ENCODE measurements at places on chromosomes 3 and 15.

GRCh38 chr3:9205345-9206143 lies 43.9 kb downstream of the SRGAP3 start:
- DNase-seq = no peak

GRCh38 chr3:185717121-185717520 lies 107.7 kb downstream of the IGF2BP2 start:
- DNase-seq = peak; percentile 81

- DNase-seq = no peak
Observed at GRCh38 chr3:66418475-66418931, 82.3 kb downstream of the LRIG1 start.

- DNase-seq = no peak
Observed at GRCh38 chr3:9791790-9792404, 376 bp downstream of the TADA3 start.

GRCh38 chr15:100107151-100107550 lies 234.6 kb downstream of the ADAMTS17 start:
- no peak for DNase-seq

GRCh38 chr3:163745204-163745603 lies 1333.1 kb downstream of the SI start:
- no peak for DNase-seq

GRCh38 chr3:11004563-11004962 lies 12.0 kb downstream of the SLC6A1 start:
- DNase-seq = no peak

DNA sequence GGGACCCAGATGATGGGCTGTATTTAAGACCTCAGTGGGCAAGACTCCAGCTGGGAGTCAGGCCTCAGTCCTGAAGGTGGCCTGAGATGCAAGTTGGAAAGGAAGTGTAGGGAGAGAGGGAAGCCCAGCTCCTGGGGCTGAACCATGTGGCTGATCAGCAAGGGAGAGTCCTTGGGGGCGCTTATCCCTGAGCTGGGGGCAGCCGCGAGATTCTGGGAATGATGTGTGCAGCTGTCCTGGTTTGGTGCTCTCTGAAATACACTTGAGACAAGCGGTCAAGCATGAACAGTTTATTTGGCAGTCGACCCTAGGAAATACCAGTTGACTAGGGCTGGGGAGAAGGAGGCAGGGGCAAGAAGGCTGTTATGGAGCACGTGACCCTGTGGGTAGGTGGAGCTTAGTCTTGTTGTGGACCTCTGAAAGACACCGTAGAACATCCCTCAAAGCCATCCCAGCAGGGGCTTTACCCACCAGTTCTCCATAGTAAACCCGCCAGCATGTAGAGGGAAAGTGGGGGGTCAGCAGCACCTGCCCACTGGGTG lies 41.8 kb upstream of the SLC6A11 start:
- DNase-seq = no peak

GRCh38 chr3:82103241-82103640 lies 341.8 kb upstream of the GBE1 start:
- no peak for DNase-seq

DNA sequence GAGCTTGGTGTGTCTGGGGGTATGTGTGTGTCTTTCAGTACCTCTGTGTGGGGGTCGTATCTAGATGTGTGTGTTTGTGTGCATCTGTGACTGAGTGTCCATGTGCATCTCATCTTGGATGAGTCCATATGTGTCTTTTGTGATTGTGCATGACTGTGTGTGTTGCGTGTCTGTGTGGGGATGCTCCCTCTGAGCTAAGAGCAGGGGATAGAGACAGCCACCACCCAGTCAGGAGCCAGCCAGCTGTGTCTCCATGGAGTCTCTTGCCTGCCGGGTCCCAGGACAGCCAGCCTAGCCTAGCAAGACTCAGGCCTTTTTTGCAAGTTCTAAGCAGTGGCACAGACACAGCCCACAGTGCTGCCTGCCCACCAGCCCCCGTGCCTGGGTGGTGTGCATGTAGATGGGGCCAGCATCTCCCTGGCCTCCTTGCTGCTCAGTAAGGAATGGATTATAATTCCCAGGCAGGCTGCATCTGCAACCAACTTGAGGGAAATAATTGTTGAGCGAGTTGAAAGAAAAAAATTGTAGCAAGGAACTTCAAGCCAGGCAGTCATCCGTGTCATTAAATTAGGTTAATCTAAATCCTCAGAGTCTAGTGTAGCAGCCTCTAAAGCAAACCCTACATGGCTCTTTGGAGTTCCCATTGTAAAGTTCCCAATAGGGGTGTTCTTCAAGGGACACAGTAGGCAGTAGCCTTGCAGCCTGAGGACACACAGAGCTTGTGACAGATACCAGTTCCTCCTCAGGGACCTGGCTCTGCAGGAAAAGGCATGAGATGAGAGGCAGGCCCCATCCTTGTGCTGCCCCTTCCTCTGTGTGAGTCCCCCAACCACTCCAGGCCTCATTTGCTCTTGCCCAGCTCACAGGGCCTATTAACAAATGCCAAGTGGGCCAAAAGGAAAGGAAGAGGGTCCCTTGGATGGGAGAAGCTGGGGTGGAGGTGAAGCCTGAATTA lies 35.9 kb upstream of the MRPS22 start:
- DNase-seq = no peak

DNA sequence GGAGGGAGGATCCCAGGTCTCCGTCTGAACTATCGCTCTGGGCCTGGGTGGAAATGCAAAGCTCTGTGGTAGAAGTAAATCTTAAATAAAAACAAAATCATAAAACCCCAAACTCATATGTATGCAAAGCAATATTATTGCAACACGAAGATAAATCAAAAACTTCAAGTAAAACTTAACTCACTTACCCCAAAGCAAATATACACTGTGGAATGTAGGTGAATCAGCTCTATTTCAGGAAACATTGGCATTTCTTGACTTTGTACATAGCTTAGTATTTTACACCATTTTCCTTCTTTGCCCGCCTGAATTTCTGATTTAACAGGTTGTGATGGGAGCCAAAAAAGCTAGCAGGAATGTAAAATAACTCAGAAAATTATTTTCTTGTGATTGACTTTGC lies 126.2 kb downstream of the TPRG1 start:
- no peak for DNase-seq

DNA sequence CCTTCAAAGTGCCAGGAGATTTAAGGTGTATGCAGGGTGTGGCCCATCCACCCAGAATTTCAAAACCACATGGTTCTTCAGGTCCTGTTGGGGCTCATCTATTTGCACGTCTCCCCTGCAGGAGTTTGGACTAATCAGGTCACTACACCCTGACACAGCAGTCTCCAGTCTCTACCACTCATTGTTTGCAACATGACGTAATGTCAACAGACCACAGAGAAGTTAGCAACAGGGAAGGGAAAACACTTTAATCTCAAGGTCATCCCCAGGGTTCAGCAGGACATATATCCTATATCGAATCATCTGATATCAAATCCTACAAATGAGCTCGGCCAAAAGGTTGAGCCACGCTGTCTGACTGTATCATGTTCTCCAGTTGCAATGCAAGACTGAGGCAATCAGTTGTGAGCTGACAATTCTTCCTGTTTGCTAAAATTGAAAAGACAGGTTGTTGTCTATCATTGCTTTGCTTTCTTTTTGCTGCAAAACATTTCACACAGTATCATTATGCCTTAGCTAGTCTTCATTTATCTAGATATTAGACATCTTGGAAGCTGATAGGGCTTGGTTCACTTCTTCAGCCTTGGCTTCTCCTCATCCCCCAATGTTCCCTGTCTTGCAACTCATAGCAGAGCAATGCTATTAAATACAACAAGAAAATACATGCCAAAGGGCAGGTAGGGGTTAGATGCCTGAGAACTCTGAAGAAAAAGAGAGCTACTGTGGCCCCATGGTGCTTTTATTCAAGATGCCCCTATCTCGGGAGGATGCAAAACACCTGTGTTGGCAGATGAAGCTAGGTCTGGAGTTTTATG lies 13.4 kb upstream of the LEKR1 start:
- DNase-seq = peak; percentile 29

- no peak for DNase-seq
Observed at GRCh38 chr15:63458794-63459395, 45.5 kb upstream of the USP3 start.

DNA sequence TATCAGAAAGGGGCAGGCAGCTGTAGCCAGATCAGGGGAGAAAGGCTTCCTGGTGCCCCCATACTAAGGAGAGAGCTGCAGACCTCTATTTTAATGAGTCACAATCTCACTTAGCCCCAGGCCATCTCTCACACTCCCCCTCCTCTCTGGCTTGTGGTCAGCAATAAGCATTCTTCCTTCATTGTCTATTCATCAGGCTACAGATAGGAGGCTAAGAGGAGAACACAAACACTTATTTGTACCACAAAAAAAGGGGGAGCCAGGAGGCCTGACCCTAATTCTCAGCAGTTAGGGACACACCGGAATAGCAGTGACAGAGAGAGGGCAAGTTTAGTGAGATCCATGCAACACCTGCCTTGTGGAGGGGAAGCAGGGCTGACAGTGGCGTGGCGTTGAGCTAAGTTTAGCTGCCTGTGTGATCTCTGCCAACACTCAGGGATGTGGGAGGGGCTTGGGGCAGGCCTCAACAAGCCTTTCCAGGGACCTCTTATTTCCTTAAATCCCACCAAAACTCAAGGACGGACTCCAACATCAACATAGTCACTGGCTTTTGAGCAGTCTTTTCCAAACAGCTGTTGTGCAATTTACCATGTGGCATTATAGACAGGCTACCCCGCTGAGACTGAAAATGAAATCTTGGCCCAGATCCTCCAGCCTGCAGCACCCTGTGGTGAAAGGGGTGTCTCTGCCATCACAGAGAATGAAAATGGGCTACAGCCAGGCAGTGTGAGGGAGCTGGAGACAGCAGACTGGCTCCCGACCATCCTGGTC lies 191.9 kb upstream of the TSC22D2 start:
- peak; percentile 38 for DNase-seq

GRCh38 chr3:124792341-124793040 lies 62.2 kb downstream of the UMPS start:
- no peak for DNase-seq

DNA sequence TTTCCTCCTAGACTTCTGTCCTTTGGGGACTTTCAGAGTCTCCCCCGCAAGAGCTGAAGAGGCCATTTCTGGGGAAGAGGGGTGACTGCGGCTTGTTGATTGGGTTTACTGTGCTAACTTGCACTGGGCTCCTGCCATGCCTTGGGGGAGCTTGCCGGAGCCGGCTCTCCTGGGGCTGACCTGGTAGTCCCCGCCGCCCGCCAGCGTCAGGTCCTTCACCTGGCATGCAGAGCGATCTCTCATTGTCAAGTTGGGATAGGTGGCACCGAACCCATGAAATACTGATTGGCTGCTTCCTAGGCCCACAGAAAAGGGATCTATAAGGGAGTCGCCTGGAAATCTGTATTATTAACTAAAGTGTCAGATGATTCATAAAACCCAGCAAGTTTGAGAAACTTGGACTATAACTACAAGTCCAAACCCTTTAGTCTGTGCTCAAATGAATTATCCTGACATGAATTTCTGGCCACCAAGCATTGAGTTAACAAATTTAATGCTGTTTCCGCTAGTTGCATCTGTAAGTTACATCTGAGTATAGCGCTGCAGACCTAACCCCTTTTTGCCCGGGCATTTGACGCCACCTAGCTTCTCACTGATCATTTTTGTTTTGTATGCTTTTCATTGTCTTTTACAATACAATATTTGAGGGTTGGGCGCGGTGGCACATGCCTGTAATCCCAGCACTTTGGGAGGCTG lies 607 bp upstream of the IMP3 start:
- no peak for DNase-seq

DNA sequence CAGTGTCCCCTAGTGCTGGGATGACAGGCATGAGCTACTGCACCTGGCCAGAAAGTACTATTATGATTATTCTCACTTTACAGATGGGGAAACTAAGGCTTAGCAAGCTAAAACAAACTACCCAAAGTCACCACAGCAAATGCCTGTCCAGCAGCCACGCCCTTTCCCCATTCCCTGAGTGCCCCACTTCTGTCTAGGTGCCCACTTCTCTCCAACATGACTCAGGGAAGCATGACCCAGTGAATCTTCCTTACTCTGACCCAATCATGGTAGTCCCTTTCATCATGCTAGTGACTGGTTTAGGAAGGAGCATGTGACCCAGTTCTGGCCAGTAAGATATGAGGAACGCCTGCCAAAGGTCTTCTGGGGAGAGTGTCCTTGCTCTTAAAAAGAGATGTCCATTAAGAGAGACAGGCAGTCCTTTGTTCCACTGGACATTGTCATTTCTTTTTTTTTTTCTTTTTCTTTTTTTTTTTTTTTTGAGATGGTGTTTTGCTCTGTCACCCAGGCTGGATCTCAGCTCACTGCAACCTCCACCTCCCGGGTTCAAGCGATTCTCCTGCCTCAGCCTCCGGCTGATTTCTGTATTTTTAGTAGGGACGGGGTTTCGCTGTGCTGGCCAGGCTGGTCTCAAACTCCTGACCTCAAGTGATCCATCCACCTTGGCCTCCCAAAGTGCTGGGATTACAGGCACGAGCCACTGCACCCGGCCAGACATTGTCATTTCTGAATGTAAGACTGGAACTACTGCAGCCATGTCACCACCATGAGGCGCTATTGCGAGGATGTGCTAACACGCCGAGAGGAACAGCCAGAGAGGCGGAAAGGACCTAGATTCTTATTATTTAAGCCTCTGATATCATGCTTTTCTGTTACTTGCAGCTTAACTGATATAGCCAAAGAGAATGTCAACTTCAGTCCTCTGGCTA lies 19.8 kb downstream of the MEGF11 start:
- no peak for DNase-seq

DNA sequence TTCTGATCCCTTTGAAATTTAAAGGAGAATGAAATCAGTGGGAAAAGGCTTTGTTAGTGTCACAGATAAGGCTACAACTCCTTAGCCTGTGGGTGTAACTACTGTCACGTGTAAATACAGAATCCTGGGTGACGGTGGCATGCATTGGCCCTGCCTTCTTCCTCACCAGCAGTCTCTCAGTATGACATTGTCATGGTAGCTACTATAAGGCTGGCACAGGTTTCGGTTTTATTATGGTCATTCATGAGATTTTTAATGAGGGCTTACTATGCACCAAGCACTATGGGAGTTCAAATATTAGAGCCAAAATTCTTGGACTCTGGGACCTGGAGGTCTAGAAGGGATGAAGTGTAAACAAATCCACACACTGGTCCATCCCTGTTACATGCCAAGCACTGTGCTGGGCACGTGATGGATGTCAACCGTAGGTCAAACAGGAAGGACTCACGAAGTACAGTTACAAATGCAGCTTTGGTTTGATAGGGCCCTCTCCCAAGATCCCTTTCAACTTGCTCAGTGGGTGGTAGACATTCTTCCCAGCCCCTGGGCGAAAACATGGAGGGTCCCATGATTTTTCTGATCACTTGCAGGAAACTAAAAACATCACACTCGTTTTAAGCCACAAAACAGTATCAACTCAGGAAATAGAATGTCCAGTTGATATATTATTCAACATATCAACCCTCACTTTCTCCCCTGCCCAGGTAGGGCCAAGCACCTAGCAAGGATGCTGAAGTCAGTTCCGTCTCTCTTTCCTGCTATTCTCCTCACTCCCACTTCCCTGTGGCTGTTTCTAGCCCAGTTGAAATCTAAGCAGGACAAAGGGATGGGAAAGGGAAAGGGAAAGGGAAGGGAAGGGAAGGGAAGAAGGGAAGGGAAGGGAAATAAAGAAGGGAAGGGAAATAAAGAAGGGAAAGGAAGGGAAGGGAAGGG lies 25.3 kb downstream of the BFSP2 start:
- DNase-seq = no peak

GRCh38 chr3:129812589-129812988 lies 80.9 kb downstream of the TMCC1 start:
- no peak for DNase-seq

- no peak for DNase-seq
Observed at GRCh38 chr3:47003461-47004368, 24.2 kb downstream of the NBEAL2 start.

Data from AG08395 (cell line).